ENCODE measurements at places on chromosomes 4 and X. TPM values are rescaled to one million over a fixed set of nuclear protein-coding genes. Genes with fewer than 3 reads are reported as not detected.

The DCX gene
- total RNA-seq = not detected

The TRAM1L1 gene
- total RNA-seq = not detected

The WAS gene
- total RNA-seq = 15.7 TPM

The HSD17B13 gene
- total RNA-seq = 0.20 TPM

The HSFX1 gene
- not detected for total RNA-seq

The HTN1 gene
- not detected for total RNA-seq

DNA sequence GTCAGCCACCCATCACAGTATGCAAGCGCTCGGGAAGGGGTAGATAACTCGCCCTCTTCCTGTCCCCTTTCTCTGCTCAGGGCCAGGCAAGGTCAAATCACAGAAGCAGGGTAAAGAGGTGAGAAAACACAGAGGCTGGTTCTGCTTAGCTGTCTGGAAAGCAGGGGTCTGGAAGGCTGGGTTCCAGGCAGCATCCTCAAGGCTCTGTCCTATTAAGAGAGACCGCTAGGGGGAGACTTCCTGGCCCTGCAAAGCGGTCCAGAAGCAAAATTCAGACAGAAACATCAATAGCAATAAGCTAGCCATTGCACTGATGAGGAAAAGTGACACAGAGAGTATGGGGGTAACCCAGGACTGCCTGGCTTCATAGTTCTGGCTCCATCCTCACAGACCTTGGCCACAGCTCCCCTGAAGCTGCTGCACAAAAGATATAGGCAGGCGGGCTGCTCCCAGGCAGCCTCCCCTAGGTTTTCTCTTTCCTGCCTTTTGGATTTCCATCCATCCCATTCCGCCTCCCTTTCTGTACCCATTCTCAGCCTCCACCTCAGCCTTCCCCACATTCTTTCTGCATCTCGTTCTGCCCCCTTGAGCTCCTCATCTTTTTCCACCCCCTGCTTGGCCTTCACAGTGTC lies 308.5 kb downstream of the EVC2 start:
- DNase-seq = peak; percentile 65

DNA sequence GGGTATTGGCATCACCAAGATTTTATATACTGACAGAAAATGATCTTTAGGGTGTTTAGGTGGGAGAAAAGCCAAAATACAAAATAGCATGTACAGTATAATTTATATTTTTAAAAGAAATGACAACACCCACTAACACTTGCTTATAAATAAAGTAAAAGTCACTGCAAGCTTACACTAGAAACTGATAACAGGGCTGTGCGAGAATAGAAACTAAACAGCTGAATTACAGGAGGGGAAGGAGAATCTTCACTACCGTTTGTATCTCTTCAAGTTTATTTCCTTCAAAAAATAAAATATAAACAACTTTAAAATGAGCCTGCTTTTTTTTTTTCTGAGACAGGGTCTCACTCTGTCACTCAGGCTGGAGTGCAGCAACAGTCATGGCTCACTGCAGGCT lies 22.8 kb downstream of the GRSF1 start:
- DNase-seq = no peak

DNA sequence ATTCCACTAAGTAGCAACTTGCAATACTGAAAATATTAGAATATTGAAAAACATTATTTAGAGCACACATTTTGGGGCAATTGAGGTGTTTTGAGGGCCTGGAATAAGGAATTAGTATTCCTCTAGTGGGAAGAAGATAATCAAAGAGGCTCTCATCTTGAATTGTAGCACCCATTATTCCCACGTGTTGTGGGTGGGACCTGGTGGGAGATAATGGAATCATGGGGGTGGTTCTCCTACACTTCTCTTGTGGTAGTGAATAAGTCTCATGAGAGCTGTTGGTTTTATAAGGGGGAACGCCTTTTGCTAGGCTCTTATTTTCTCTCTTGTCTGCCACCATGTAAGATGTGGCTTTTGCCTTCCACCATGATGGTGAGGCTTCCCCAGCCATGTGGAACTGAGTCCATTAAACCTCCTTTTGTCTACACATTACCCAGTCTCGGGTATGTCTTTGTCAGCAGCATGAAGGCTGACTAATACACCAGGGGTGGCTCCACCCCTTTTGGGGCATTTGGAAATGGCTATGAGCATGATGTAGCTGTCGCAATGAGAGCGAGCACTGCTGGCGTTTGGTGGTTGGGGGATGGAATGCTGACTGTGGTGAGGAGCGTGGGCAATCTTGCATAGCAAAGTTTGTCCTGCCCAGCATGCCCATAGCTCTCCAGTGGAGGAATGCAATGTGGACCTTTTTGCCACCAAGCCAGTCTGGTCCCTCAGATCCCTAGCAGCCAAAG lies 308.2 kb downstream of the FRMPD4 start:
- no peak for DNase-seq

GRCh38 chr4:106429885-106430284 lies 61.3 kb upstream of the GIMD1 start:
- no peak for DNase-seq

DNA sequence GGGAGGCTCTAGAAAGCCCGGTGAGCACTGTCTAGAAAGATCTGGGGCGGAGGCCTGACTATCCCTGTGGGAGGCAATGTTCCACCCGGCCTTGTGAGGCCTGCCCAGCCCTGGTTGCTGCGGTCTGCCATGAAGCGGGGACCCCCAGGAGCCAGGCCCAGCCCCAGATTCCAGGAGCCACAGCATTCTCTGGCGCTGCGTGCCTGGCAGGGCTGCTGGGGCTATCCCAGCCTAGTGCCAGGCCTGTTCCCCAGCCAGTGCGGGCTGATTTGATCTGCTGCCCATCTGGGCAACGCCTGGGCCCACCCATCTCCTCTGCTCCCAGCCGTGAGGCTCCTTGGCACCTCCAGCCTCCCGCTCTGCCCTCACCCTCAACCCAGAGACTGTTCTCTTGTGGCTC lies 19.6 kb downstream of the ATP2B3 start:
- DNase-seq = no peak

DNA sequence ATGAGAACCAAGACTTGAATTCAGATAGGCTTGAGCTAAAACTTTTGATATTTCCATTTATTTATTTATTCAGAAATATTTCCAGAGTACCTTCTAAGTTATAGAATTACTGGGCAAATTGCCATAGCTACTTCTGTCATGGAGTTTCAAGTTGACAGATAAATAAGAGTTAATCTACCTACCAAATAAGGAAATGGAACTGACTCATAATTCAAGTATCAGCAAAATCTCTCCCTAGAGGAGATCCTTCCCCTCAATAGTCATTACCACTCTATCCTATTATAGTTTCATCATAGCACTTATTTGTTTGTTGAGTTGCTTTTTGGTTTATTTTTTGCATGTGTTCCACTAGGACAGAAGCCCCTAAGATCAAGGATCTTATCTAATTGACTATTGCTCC lies 48.8 kb upstream of the CCSER1 start:
- no peak for DNase-seq

GRCh38 chrX:124113621-124114600 lies 152.4 kb downstream of the STAG2 start:
- no peak for DNase-seq

- DNase-seq = peak; percentile 82
Observed at GRCh38 chr4:6953751-6954380, 44.2 kb downstream of the TBC1D14 start.

- no peak for DNase-seq
Observed at GRCh38 chr4:15294832-15295231, 133.0 kb upstream of the C1QTNF7 start.

- DNase-seq = no peak
Observed at GRCh38 chr4:173139561-173139960, 29.1 kb upstream of the GALNT7 start.

GRCh38 chr4:173591760-173592159 lies 61.7 kb upstream of the HAND2 start:
- DNase-seq = no peak

GRCh38 chr4:181525634-181526033 lies 717.6 kb upstream of the TENM3 start:
- DNase-seq = no peak

- DNase-seq = no peak
Observed at GRCh38 chr4:1380368-1381151, 25.7 kb downstream of the NKX1-1 start.

GRCh38 chrX:139759637-139760036 lies 51.7 kb upstream of the MCF2 start:
- peak; percentile 15 for DNase-seq

DNA sequence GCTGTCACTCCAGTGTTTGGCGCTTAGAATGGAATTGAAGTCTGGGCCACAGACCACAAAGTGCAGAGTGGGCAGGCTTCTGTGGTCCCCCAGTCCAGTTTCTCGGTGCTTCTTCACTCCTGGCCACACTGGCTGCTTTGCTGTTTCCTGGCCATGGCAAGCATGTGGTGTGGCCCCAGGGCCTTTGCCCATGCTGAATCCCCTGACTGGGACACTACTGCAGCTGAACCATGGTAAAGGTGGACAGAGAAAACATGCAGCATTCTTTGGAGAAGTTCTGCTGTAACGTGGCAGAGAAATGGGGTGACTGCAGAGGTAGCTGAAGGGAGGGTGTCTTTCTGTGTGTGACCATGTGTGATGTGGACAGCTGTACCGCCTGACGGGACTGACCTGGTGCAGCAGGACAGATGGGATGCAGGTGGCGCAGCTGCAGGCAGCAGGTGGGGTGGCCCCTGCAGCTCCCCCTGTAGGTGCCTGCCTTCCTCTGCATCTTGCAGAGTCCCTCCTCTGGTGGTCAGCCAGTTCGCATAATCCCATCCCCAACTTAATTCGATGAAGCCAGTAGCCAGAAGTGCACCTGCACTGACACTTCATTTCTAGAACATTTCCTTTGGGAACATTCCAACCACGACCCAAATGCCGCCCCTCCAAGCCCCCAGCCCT lies 13.2 kb upstream of the S100P start:
- DNase-seq = peak; percentile 67

GRCh38 chr4:98612318-98613250 lies 45.8 kb downstream of the TSPAN5 start:
- no peak for DNase-seq

- no peak for DNase-seq
Observed at GRCh38 chr4:8497762-8498161, 57.2 kb downstream of the TRMT44 start.

DNA sequence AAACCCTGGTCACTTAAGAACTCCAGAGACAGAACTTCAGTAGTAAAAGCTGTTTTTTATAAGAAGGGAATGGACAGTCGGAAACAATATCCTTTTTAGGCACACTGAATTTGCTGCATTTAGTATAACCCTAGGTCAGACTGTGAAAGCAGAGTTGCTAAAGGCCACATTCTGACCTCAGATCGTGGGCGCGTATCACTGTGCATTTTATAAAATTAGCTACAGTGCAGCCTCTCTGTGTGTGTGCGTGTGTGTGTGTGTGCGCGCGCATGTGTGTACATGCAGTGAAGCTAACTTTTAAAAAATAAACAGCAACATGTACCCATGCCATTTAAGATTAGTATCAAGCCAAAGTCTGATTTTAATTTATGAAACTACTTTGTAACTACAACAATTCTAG lies 8.0 kb downstream of the ZNF827 start:
- DNase-seq = no peak

DNA sequence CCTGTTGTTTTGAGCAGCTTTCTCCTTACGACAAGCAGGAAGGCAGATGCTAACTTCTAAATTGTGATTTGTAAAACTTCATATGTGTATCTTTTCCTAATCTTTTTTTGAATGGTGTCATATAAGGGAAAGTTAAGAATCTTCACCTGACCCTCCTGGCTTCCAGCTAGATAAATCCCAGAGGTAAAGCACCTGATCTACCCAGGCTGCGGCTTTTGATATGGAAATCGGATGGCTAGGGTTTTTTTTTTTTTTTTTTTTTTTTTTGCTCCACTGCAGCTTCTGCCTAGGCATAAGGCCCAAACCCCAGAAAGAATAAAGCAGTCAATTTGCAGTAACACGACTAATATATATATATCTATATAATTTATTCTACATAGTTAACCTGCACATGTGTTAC lies 10.0 kb downstream of the MAB21L2 start:
- DNase-seq = no peak

DNA sequence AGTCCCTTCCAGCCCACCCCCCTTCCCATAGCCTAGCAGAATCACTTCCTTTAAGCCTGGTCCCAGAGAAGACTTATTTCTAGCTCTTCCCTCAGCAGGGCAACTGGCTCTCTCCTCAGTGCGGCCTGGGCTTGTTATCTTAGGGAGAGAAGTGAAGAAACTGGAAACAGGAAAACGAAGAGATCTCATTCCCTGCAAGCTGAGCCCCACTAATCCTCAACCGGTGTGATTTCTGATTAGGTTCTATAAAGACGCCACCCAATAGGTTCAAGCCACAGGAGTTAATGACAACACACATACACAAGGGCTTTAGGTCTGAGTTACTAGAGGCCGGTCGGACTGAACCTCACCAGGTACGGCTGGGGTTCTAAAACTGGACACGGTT lies 3.2 kb downstream of the GSX2 start:
- DNase-seq = no peak

- no peak for DNase-seq
Observed at GRCh38 chr4:182684796-182685195, 232.4 kb downstream of the DCTD start.

DNA sequence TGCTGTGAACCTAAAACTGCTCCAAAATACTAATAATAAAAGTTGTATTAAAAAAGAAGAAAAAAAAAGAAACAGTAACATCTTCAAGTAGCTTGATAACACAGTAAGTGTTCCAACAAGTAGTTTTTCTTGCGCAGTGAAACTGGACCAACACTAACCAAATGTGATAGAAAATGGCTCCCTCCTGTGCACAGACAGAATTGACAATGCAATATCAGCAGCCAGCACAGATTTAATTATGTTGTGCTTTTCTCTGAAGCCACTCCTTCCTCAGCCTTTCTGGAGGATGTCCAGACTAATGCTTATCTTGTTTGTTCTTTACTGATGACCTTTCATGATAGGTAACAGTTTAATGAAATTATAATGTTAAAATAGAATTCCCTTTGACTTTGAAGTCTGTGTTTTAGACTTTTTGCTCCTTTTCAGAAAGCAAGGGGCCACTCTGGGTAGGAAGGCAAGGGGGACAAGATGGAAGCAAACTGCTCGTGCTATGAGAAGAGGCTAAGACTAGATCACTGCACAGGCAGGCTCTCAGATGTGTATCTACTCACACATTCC lies 147.1 kb upstream of the RPL34 start:
- no peak for DNase-seq

GRCh38 chr4:152734015-152734698 lies 45.4 kb downstream of the TIGD4 start:
- DNase-seq = no peak

DNA sequence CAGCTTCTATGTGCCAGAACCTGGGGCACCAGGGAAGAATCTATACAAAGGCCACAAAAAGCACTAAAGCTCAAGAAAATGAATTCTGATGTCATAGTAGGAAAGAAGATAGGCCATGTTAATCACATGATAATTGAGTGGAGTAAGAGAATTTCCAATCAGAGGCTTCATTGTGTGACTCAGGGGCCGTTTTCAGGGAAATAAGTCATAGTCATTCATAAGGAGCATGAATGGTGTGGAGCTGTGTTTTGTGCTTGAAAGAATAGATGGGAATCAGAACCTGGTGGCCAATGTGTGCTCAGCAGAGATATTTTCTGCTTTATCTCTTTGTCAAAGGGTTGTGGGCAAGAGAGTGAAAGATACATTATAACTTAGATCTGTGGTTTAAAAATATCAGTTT lies 102.4 kb upstream of the ZDHHC15 start:
- no peak for DNase-seq

GRCh38 chr4:63460075-63460474 lies 949.2 kb downstream of the TECRL start:
- no peak for DNase-seq
